ENCODE measurements at places on chromosomes 16 and 17. TPM values are rescaled to one million over a fixed set of nuclear protein-coding genes. Genes with fewer than 3 reads are reported as not detected.

Gene C16orf92
- total RNA-seq = not detected

Gene MAF
- total RNA-seq = 15.5 TPM

Gene SLC39A11
- total RNA-seq = 20.5 TPM

Gene FAM20A
- total RNA-seq = 13.7 TPM

Gene SBK1
- total RNA-seq = 91.2 TPM

Gene NOS2
- total RNA-seq = 1.6 TPM

Gene MYCBPAP
- total RNA-seq = 3.5 TPM

DNA sequence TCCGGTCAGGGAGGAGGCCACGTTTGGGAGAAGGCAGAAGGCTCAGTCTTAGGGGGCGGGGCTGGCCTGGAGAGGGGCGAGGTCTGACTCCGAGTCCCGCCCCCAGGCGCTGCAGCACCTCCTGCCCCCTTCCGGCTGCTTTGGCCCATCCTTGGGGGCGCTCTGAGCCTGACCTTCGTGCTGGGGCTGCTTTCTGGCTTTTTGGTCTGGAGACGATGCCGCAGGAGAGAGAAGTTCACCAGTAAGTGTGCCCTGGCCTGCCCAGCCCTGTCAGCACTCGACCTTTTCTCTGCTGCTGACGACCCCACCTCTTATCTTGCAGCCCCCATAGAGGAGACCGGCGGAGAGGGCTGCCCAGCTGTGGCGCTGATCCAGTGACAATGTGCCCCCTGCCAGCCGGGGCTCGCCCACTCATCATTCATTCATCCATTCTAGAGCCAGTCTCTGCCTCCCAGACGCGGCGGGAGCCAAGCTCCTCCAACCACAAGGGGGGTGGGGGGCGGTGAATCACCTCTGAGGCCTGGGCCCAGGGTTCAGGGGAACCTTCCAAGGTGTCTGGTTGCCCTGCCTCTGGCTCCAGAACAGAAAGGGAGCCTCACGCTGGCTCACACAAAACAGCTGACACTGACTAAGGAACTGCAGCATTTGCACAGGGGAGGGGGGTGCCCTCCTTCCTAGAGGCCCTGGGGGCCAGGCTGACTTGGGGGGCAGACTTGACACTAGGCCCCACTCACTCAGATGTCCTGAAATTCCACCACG is 1.5 kb downstream of the TNFRSF12A start:
- H3K36me3 ChIP-seq = peaks cover 7% of the 10 kb centered on the region
- peak overlapping the region; percentile 91 for H3K4me3 ChIP-seq
- no peaks in the 10 kb centered on the region for H3K27me3 ChIP-seq
- H3K27ac ChIP-seq = peak overlapping the region; percentile 99

GRCh38 chr16:50576403-50577113 is 28.4 kb downstream of the NKD1 start:
- no peaks in the 10 kb centered on the region for H3K4me1 ChIP-seq
- H3K36me3 ChIP-seq = no peaks in the 10 kb centered on the region
- no peaks in the 10 kb centered on the region for H3K27me3 ChIP-seq
- no peak overlapping the region for H3K4me3 ChIP-seq
- no peak overlapping the region for H3K27ac ChIP-seq

DNA sequence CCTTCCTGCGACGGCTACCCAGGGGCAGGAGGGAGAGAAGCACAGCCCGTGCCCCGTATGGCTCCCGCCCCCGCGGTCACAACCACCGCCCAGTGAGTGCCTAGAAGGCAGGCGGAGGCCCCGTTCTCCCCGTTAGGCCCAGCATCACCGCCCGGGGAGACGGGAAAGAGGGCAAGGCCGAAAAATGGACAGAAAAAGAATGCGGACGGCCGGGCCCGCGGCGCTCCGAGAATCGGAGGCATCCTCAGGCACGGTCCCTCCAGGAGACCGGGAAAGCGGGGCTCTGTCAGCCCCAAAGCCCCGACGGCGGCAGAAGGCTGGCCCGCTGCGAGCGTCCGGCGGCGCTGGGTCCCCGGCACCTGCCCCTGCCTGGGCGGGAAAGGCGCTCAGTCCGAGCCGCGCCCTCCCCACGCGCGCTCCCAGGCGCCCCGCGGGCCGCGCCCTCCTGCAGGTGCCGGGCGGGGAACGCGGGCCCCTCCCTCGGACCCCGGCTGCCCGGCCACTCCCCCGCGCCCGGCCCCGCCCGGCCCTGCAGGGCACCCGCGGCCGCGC is 407 bp downstream of the MCRIP1 start:
- peak overlapping the region; percentile 94 for H3K27ac ChIP-seq
- H3K36me3 ChIP-seq = no peaks in the 10 kb centered on the region
- H3K27me3 ChIP-seq = no peaks in the 10 kb centered on the region
- H3K4me1 ChIP-seq = peaks cover 12% of the 10 kb centered on the region

DNA sequence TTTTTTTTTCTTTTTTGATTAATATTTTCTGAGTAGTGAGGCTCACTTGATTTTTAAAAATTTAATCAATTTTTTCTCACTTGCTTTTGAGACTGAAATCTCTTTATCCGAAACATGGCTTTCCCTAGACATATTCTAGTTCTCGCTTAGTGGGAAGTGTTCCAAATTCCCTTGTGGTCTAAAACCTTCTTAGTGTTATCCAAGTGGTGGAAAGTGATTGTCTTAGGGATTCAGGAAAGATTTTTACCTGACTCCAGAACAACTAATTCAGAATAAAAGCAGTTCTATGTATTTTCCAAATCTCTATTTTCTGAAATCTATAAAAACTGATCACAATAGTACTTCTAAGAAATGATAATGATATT is 178.8 kb downstream of the MAP2K6 start:
- H3K4me3 ChIP-seq = no peak overlapping the region
- DNase-seq = no peak
- no peak overlapping the region for H3K27ac ChIP-seq
- no peaks in the 10 kb centered on the region for H3K27me3 ChIP-seq
- H3K4me1 ChIP-seq = peaks cover 4% of the 10 kb centered on the region

DNA sequence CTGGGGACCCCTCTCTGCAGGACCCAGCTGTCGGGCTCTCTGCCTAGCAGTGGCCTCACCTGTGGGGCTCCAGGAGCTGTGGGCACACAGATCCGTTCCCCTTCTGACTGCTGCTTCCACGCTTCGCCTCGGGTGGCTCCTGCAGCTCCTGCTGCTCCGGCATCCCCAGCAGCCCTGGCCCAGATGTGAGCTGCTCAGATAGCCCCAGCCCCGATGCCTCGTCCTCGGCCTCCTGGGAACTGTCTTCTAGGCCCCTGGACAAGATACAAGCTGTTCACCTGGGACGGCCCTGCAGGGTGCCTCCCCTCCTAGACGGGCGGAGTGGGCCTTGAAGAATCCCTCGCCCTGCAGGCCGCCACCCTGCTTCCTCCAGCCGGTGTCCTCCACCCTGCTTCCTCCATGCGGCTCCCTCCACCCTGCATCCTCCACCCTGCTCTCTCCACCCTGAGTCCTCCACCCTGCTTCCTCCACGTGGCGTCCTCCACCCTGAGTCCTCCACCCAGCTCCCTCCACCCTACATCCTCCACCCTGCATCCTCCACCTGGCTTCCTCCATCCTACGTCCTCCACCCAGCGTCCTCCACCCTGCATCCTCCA is 11.0 kb downstream of the EMC6 start:
- no peaks in the 10 kb centered on the region for H3K4me1 ChIP-seq
- no peak overlapping the region for H3K27ac ChIP-seq
- DNase-seq = no peak

DNA sequence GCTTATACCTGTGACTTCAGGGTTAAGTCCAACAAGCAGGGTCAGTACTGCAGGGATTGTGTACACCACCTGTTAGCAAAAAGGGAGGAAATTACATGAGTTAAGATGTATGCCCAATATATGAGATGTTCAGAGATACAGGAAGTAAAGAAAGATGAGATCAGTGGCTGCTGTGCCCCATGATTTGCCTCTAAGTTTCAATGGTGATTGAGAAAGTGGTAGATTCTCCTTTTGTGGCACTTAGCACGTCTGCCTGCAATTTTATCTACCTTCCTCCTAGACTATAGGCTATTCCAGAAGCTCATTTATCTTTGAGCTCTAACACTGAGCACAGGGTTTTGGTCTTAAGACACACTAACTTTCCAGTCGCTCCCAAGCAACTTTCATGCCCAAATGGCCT is 3.6 kb downstream of the TMEM220 start:
- H3K27me3 ChIP-seq = peaks cover 14% of the 10 kb centered on the region
- no peak for DNase-seq
- H3K36me3 ChIP-seq = no peaks in the 10 kb centered on the region
- peaks cover 13% of the 10 kb centered on the region for H3K4me1 ChIP-seq
- no peak overlapping the region for H3K4me3 ChIP-seq
- H3K27ac ChIP-seq = no peak overlapping the region

GRCh38 chr16:65663774-65664173 is 541.9 kb upstream of the CDH11 start:
- no peak overlapping the region for H3K4me3 ChIP-seq
- no peak for DNase-seq
- H3K27me3 ChIP-seq = peaks cover 17% of the 10 kb centered on the region
- no peaks in the 10 kb centered on the region for H3K36me3 ChIP-seq
- H3K27ac ChIP-seq = no peak overlapping the region
- H3K4me1 ChIP-seq = peaks cover 9% of the 10 kb centered on the region

DNA sequence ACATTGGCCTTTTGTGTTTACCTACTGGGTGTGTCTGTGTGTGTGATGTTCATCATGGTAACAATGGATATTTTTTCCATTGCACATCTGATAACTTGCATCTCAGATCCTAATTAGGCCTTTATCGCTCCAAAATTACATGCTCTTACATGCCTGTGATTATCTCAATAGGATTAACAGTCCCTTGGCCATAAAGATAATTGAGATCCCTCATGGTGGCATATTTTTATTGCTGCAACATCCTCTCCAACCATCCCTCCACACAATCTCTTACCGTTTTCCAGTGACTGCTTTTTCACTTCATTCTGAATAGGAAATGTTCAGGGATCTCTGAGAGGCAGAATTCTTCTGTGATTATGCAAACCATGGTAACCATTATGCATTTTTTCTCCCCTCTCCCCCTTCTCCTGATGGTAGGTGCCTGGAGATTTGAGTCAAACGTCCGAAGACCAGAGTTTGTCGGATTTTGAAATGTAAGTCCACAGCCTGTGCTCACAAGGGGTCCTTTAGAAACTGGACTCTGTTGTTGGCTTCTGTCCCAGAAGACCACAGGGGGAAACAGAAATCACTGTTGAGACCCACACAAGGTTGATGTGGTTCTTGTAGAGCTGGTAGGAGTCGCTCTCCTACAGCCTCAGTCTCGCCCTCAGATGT is 405.5 kb downstream of the CPPED1 start:
- H3K4me1 ChIP-seq = no peaks in the 10 kb centered on the region
- no peak overlapping the region for H3K27ac ChIP-seq
- H3K4me3 ChIP-seq = no peak overlapping the region
- no peak for DNase-seq
- H3K36me3 ChIP-seq = peaks cover 3% of the 10 kb centered on the region

DNA sequence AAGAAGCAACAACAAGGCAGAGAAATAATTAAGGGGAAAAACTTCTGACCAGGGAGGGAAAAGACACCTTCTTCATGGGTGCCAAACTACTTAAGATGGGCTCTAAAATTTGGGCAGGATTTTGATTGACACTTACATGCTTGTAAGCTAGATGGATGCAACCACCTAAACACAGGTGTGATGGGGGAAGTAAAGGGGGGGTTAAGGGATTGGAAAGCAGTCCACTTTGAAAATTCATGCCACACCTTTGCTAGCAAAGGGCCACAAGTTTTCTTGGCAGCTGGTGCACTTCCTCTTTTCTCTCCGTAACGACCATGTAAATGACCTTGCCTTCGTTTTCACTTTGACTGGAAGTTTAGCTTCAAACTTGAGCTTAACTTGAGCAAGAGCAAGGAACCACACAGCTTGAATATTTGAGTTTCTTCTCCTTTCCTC is 14.3 kb upstream of the PRKAR1A start:
- H3K36me3 ChIP-seq = no peaks in the 10 kb centered on the region
- H3K4me1 ChIP-seq = no peaks in the 10 kb centered on the region
- peaks cover 9% of the 10 kb centered on the region for H3K27me3 ChIP-seq
- H3K27ac ChIP-seq = no peak overlapping the region
- DNase-seq = no peak

DNA sequence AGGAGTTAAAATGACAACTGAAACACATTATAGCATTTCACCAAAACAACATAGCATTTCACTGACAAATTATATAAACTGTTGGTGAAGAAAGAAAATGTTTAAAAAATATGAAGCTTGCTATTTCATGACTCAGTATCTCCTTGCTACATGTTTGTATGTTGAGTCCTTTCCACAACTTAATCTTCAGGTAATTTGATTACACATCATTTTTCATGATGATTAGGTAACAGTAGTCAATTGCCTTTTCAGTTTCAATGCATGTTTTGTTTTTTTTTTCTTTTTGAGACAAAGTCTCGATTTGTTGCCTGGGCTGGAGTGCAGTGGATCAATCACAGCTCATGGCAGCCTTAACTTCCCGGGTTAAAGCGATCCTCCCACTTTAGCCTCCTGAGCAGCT is 177.8 kb upstream of the PMFBP1 start:
- no peak overlapping the region for H3K4me3 ChIP-seq
- peaks cover 2% of the 10 kb centered on the region for H3K36me3 ChIP-seq
- peaks cover 2% of the 10 kb centered on the region for H3K4me1 ChIP-seq
- no peak for DNase-seq
- H3K27ac ChIP-seq = no peak overlapping the region

DNA sequence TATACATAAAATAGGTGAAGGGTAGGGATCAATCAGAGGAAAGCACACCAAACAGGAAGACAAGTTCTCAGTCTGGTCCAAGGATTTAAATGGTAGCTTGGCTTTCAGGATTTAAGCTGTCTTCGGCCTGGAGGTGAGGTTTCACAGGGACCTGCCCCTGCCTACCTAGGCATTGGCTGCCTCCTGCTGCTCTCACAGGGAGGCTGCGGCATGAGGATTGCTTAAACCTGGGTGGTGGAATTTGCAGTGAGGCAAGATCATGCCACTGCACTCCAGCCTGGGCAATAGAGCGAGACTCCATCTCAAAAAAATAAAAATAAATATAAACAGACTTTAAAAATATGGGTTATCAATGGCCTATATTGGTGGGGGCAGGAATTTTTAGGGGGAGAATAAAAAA is 114.5 kb downstream of the GAS7 start:
- no peak for DNase-seq
- no peak overlapping the region for H3K4me3 ChIP-seq
- no peaks in the 10 kb centered on the region for H3K27me3 ChIP-seq
- no peaks in the 10 kb centered on the region for H3K36me3 ChIP-seq

- H3K4me3 ChIP-seq = no peak overlapping the region
- peaks cover 8% of the 10 kb centered on the region for H3K36me3 ChIP-seq
- DNase-seq = no peak
- H3K27ac ChIP-seq = no peak overlapping the region
Observed at GRCh38 chr17:82835766-82836512, 3.9 kb downstream of the ZNF750 start.

- peaks cover 8% of the 10 kb centered on the region for H3K36me3 ChIP-seq
- H3K4me3 ChIP-seq = no peak overlapping the region
- no peak overlapping the region for H3K27ac ChIP-seq
- DNase-seq = no peak
- H3K4me1 ChIP-seq = no peaks in the 10 kb centered on the region
Observed at GRCh38 chr17:68221786-68222185, 26.1 kb upstream of the AMZ2 start.
